ENCODE measurements at places on chromosomes 7 and 10. TPM values are rescaled to one million over a fixed set of nuclear protein-coding genes. Genes with fewer than 3 reads are reported as not detected.

GRCh38 chr10:6269953-6270867 is 67.5 kb downstream of the PFKFB3 start:
- peak; percentile 85 for DNase-seq
- H3K4me3 ChIP-seq, result no peak overlapping the region
- H3K27ac ChIP-seq, result peak overlapping the region; percentile 85
- H3K36me3 ChIP-seq, result no peaks in the 10 kb centered on the region
- no peaks in the 10 kb centered on the region for H3K27me3 ChIP-seq

- H3K4me1 ChIP-seq, result peaks cover 31% of the 10 kb centered on the region
- peak overlapping the region; percentile 83 for H3K4me3 ChIP-seq
- peak overlapping the region; percentile 96 for H3K27ac ChIP-seq
- no peak for DNase-seq
- H3K27me3 ChIP-seq, result no peaks in the 10 kb centered on the region
- H3K36me3 ChIP-seq, result peaks cover 26% of the 10 kb centered on the region
These were observed 449 bp downstream of the NUDT5 start for GRCh38 chr10:12195281-12195602.

DNA sequence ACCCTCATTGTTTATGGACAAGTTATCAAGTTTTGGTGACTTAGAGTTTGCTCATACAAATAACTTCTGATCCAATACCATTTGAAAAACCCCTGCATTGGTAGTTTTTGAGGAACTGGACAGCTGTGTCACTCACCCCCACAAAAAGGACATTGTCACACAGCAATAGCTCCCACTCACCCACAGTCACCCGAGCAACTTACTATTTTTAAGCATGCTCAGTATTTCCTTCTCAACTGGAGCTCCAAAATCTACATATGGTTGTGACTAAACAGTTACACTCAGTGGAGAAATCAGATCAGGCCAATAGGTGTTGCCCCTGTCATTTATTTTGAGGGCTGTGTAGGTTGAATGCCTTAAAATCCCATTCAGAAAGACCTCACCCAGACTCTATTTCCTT is 165.2 kb upstream of the AUTS2 start:
- H3K36me3 ChIP-seq, result no peaks in the 10 kb centered on the region
- no peak overlapping the region for H3K4me3 ChIP-seq
- no peak for DNase-seq
- peaks cover 15% of the 10 kb centered on the region for H3K4me1 ChIP-seq

- no peaks in the 10 kb centered on the region for H3K27me3 ChIP-seq
- peaks cover 22% of the 10 kb centered on the region for H3K4me1 ChIP-seq
- no peak overlapping the region for H3K27ac ChIP-seq
- DNase-seq, result no peak
These were observed 2.7 kb downstream of the CALD1 start for GRCh38 chr7:134782121-134782623.

DNA sequence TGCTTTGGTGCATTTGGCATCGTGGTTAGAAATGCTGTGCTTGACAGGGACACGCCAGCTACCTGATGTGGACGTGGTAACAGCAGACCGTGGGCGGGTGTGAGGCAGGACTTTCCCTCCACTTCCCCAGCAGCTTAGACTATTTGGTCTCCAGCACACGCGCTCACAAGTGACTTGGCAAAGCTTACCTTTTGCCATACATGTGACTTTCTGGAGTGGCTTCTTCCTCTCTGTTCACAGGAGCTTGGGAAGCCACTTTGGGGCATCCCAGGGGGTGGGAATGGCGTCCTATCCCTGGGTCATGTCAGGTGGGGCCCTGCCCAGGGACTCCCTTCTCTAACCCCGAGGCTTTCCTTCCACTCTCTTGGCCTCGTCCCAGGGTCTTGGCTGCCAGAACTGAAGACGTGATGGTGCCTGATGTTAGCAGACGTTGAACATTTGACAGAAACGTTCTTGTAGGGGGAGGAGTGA is 228.7 kb upstream of the KLF6 start:
- no peaks in the 10 kb centered on the region for H3K36me3 ChIP-seq

GRCh38 chr10:27618036-27618615 is 114.0 kb downstream of the RAB18 start:
- no peak overlapping the region for H3K4me3 ChIP-seq
- H3K36me3 ChIP-seq, result no peaks in the 10 kb centered on the region
- no peak overlapping the region for H3K27ac ChIP-seq
- no peak for DNase-seq

GRCh38 chr10:37856881-37857286 is 526 bp downstream of the ZNF248 start:
- H3K27ac ChIP-seq, result peak overlapping the region; percentile 100
- no peaks in the 10 kb centered on the region for H3K36me3 ChIP-seq
- no peak for DNase-seq
- H3K4me1 ChIP-seq, result peaks cover 21% of the 10 kb centered on the region
- H3K4me3 ChIP-seq, result peak overlapping the region; percentile 82

DNA sequence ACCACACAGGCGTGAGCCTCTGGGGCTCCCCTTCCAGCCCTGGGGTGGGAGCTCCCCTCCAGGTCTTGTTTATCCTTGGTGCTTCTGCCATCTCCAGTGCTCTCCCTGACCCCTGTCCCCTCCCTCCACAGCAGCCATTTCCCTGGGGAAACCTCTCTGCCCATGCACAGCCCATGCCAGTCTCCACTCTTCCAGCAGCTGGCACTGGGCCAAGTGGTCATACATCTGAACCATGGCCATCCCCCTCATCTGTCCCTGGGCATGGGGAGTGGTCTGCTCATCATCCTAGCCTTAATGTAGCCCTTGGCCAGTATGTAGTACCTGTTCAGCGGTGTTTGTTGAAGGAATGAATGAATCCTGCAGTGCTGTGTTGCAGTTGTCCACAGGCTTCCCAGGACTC is 172.4 kb upstream of the ZNF32 start:
- H3K4me3 ChIP-seq, result no peak overlapping the region
- no peaks in the 10 kb centered on the region for H3K27me3 ChIP-seq
- H3K27ac ChIP-seq, result no peak overlapping the region
- no peak for DNase-seq
- no peaks in the 10 kb centered on the region for H3K36me3 ChIP-seq

DNA sequence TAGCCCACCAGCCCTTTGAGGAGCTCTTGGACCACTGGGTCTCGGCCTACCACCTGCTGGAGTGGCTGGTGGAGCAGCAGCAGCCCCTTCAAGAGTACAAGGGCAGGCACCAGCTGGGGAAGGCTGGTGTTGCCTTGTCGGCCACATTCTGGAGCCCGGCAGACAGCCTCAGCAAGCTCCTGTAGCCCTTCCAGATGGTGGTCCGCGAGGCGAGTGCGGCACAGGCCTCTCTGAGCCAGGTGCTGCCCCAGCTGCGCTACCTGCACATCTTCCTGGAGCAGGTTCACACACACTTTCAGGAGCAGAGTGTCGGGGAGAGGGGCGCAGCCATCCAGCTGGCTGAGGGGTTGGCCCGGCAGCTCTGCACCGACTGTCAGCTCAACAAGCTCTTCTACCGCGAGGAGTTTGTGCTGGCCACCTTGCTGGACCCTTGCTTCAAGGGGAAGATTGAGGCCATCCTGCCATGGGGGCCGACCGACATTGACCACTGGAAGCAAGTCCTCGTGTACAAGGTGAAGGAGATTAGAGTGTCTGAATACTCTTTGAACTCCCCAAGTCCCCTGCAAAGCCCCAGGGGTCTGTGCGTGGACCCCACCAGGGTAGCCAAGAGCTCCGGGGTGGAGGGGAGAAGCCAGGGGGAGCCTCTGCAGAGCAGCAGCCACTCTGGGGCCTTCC is 7.0 kb upstream of the ACTR3C start:
- no peak overlapping the region for H3K4me3 ChIP-seq
- peak overlapping the region; percentile 42 for H3K27ac ChIP-seq
- DNase-seq, result peak; percentile 77
- H3K4me1 ChIP-seq, result peaks cover under 1% of the 10 kb centered on the region

- H3K36me3 ChIP-seq, result peaks cover 3% of the 10 kb centered on the region
- peak overlapping the region; percentile 98 for H3K27ac ChIP-seq
- no peaks in the 10 kb centered on the region for H3K27me3 ChIP-seq
- H3K4me3 ChIP-seq, result peak overlapping the region; percentile 99
- DNase-seq, result no peak
- peaks cover 81% of the 10 kb centered on the region for H3K4me1 ChIP-seq
These were observed 1.4 kb upstream of the ZYX start for GRCh38 chr7:143379611-143380259.

DNA sequence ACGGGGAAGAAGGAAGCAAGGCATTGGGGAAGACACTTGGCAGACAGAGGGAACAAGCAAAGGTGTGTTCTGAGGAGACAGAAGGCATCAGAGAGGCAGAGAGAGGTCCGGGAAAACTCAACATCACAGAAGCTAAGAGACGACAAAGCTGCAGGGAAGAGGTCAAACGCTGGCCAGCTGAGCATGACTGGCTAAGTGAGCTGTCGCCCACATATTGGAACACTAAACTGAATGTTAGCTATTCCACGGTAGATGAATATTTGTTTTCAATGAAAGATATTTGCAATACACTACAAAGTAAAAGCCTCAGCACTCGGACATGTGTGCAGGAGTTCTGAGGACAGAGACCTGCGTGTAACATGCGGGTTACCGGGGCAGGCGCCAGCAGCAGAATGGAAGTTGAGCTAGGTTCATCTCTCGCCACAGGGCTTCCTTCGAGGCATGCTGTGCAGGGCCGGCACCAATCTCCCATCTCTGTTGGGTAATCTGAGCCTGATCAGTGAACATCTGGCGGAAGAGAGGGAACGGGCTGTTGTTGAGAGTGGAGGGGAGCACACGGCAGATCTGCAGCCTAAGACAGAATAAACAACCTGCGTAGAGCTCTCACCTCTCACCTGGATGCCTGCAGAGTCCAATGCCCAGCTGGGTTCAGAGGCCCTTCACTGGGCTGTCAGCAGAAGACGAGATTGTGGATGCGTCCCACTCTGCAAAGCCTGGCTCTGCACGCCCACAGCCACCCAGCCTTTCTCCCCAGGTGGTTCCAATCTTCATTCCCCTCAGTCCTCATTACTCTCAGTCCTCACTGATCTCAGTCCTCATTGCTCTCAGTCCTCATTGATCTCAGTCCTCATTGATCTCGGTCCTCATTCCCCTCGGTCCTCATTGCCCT is 35.9 kb downstream of the INSIG1 start:
- no peaks in the 10 kb centered on the region for H3K4me1 ChIP-seq
- H3K36me3 ChIP-seq, result no peaks in the 10 kb centered on the region
- H3K4me3 ChIP-seq, result no peak overlapping the region
- no peak overlapping the region for H3K27ac ChIP-seq
- DNase-seq, result no peak
- H3K27me3 ChIP-seq, result no peaks in the 10 kb centered on the region

- H3K4me3 ChIP-seq, result no peak overlapping the region
- no peaks in the 10 kb centered on the region for H3K4me1 ChIP-seq
- H3K27ac ChIP-seq, result no peak overlapping the region
These were observed 141.5 kb downstream of the LRRN3 start for GRCh38 chr7:111232249-111233084.

GRCh38 chr10:111785921-111786320 is 397.6 kb downstream of the GPAM start:
- H3K36me3 ChIP-seq, result no peaks in the 10 kb centered on the region
- no peaks in the 10 kb centered on the region for H3K27me3 ChIP-seq
- no peak overlapping the region for H3K27ac ChIP-seq
- H3K4me1 ChIP-seq, result no peaks in the 10 kb centered on the region
- H3K4me3 ChIP-seq, result no peak overlapping the region

The ECHDC3 gene
- total RNA-seq, result 33.0 TPM

The OR9A2 gene
- not detected for total RNA-seq

The CTBP2 gene
- total RNA-seq, result 47.1 TPM

The TMEM176B gene
- total RNA-seq, result 82.8 TPM

The AKR1C4 gene
- not detected for total RNA-seq

The PTEN gene
- 80.8 TPM for total RNA-seq

The ACTL6B gene
- total RNA-seq, result not detected

The SUPV3L1 gene
- total RNA-seq, result 21.9 TPM

All from upper lobe of left lung (tissue), 6 donors.